Right ventricle myocardium superior (tissue), 1 donor: ENCODE measurements at places on chromosomes 11 and 22.

DNA sequence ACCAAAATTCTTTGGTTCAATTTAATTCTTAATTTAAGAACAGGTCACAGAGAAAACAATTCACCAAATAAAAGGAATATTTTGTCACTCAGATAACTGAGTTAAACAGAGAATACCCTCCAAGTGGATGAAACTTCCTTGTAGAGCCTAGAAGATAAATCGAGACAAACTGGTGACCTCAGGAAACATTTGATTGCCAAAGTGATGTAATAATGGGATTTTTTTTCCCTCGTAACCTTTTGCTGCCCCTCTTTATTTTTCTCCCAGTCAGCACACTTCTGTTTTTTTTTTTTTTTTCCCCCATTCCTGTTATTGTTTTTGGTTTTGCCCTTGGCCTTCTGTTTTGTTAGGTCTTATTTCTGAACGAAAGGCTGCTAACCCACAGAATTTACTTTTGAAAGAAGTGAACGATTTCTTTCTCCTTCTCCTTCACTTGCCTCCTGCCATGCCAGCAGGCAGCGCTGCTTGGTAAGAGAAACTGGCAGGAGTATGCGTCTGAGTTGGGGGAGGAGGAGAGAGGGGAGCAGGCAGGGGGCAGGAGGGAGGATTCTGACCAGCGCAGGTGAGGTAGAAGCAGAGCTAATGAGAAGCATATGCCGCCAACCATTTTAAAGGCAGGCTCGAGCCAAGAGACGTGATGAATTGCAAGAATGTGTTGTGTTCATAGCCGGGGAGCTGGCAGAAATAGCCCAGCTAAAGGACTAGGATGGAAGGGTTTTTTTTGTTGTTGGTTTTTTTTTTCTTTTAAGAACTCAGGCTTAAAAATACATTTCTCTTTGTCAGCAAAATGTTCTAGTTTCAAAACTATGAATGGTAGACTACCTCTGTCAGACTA is 121.9 kb upstream of the MTMR2 start:
- DNase-seq = peak; percentile 52

- DNase-seq = no peak
These were observed 100.8 kb upstream of the TTC12 start for GRCh38 chr11:113213549-113213948.

GRCh38 chr22:42974223-42974622 is 40.7 kb downstream of the PACSIN2 start:
- no peak for DNase-seq

DNA sequence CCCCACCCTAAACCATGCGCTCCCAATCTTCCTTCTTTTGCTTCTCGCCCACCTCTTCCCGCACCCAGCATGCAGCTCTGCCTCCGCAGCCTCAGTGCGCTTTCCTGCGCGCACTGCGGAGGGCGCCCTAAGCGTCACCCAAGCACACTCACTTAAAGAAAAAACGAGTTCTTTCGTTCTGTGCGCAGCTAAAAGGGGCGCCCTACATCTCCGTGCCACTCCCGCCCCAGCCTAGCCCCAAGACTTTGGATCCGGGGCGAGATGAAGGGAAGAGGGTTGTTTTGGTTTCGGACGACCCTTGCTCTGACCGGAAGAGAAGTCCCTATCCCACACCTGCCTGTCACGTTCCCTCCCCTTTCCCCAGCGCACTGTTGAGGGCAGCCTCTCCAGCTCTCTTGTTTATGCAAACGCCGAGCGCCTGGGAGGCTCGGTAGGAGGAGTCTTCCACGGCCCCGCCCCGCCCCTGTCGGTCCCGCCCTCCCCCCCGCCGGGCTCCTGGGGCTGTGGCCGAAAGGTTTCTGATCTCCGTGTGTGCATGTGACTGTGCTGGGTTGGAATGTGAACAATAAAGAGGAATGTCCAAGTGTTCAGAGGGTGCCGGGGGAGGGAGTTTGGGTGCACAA is 5.3 kb downstream of the VSIG2 start:
- peak; percentile 83 for DNase-seq

DNA sequence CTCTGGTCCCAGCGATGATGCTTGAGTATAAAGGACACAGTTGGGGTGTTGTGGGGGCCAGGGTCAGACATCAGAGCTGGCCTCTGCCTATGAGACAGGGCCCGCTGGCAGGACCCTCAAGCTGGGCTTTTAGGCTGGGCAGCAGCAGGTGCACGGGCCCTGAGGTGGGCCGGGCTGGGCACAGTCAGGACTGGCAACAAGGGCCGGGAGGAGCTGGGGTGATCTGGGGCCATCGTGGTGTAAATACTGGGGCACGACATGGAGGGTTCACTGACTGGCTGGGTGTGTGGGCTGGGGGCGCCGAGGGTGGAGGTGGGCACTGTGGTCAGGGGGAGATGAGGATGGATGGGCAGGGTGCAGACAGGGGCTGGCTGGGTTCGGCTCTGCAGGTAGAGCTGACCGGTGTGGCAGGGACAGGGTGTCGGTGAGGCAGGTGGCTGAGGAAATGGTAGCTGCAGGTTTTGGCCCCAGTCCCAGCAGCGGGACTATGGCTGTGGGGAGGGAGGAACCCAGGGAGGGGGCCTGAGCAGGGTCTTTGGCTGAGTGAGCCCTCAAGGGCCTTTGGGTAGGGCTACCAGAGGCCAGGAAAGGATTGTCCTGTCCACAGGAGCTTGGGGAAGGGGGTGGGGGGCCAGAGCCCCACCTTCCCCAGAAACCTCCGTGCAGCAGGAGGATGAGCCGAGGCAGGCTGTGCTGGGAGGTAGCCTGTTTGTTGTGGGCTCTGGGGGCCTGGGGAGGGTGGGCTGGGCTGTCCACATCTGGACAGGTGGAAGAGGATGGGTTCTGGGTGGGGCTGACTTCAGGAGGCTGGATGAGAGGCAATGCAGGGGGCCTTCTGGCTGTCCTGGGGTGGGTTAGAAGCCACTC is 81.4 kb downstream of the KCNQ1 start:
- peak; percentile 27 for DNase-seq

DNA sequence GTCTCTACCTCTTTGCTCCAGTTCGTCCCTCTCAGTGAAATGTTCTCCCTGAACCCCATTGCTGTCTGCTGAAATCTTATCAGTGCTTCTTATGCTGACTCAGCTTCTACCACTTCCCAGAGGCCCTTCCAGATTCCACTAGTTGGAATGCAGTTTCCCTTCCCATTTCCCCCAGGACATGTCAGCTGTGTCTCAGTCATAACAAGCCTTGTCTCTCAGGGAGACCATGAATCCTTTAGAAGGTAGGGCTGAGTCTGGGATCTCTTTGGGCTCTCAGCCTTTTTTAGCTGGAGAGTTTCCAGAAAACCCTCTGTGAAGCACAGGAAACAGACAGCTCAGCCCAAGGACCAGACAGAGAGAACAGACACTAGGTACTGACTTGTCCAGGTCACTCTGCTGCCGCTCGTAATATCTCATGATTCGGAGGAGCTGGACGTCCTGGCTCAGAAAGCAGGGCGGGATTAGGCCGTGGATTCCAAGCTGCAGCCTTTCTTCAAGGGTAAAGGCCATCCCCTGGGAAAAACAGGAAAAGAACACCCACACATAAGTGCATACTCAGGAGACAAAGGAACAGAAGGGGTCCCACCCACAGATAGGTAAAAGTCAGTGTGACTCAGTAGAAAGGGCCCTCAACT is 113.0 kb downstream of the ME3 start:
- peak; percentile 57 for DNase-seq

GRCh38 chr11:126115816-126116331 is 53.2 kb upstream of the CDON start:
- peak; percentile 77 for DNase-seq

- no peak for DNase-seq
These were observed 80.4 kb downstream of the SLC1A2 start for GRCh38 chr11:35338921-35339320.

DNA sequence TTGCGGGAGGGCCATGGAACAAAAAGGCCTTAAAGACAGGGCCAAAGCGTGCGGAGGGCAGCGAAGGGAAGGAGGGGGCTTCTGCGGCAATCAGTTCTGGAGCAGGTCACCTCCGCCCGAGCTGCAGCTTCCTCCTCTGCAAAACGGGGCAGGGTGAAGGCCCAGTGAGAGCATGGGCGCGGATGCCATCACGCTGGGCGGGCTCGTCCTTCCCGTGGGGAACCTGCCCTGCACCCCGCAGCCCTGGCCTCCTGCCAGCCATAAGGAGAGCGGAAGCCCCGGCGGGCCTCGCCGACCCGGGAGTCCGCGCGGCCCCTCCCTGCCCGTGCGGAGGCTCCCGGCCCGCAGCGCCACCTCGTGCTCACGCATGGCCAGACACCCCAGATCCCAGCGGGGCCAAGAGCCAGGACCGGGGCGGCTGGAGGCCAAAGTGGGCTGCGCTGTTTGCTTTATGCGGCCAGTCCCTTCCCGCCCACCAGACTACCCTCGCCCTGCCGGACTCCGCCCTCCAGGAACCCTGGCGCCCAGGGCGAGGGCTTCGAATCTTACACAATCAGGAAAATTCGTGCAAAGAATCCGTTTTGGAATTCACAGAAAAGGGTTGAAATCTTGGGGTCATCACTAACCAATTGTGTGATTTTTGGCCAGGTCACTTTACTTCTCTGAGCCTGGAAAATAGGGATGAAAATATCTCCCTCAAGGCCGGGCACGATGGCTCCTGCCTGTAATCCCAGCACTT is 16.1 kb downstream of the TSKU start:
- peak; percentile 94 for DNase-seq

- no peak for DNase-seq
These were observed 64.4 kb downstream of the GRAMD1B start for GRCh38 chr11:123494195-123495050.

- DNase-seq = no peak
These were observed 19.1 kb downstream of the MPEG1 start for GRCh38 chr11:59193587-59194130.

- no peak for DNase-seq
These were observed 3.5 kb downstream of the PPP1CA start for GRCh38 chr11:67397986-67398660.

GRCh38 chr11:73889019-73889418 is 12.2 kb downstream of the PAAF1 start:
- no peak for DNase-seq

GRCh38 chr11:119134389-119134978 is 13.1 kb downstream of the HINFP start:
- peak; percentile 23 for DNase-seq

GRCh38 chr11:65317025-65317786 is 2.5 kb downstream of the CDC42EP2 start:
- peak; percentile 85 for DNase-seq

DNA sequence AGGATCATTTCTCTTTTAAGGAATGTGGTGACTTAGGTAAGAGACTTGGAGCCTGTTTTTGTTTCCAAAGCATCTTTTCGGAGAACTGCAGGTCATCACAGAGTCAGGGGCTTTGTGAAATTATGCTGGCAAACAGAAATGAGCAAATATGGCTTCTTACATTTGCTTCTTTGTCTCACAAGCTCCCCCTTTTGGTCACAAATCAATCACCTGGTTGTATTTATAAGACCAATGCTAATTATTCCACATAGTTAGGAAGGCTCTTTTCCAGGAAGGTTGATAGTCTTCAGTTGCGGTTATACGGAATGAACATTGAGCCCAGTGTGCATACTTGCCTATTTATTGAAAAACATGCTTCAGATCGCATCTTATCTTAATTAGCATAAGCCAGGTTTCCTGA is 34.6 kb upstream of the CEP126 start:
- DNase-seq = no peak
